ENCODE measurements at places on chromosomes 7 and 10.
A peak's percentile ranks its signal among the peaks of the same experiment; 100 is the strongest.

DNA sequence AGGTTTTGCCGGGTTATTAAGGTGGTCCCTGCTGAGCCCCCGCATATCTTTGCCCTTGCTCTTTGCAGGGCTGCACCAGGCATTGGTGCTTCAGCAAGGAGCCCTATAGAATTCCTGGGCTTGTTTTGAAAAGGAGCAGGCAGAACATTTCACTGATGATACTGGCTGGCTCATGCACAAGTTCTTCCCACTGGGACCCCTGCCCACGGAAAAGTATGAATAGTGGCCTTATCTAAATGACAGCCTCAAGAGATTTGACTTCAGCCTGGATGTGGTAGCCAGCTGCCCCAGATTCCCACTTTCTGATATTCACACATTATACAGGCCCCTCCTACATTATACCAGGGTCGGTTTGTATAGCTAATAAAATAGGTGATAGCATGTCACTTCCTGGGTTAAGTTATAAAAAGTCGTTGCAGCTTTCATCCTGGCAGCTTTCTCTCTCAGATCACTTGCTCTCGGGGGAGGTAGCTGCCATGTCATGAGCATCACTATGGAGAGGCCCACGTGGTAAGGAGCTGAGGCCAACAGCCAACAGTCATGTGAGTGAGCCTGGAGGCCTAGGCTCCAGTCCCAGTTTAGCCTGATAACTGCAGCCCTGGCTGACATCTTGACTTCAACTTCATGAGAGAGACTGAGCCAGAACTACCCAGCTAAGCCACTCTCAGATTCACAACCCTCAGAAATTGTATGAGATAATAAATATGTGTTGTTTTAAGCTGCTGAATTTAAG lies 16.8 kb upstream of the CRTAC1 start:
- peak; percentile 39 for DNase-seq

GRCh38 chr7:151387161-151388006 lies 22.5 kb downstream of the WDR86 start:
- no peak for DNase-seq

DNA sequence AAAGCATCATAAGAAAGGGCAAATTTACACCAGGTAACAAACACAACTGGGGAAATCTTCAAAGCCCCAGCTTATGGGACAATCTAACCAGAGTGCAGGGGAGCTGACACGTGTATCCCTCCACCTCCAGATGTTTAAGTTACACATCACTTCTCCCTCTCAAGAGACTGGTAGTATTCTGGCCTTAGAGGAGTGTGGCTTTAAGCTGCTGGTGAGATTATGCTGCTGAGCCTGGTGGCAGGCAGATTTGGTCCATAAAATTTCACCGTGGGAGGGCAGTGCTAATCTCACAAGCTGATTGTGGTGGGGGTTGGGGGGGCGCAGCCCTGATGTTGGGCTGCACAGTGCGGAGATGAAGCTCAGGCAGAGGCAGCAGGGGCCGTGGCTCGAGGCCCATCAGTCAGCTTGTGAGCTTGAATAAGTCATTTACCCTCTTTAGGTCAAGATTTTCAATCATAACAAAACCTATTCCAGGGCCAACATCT lies 431.0 kb upstream of the GALNT17 start:
- DNase-seq: no peak

DNA sequence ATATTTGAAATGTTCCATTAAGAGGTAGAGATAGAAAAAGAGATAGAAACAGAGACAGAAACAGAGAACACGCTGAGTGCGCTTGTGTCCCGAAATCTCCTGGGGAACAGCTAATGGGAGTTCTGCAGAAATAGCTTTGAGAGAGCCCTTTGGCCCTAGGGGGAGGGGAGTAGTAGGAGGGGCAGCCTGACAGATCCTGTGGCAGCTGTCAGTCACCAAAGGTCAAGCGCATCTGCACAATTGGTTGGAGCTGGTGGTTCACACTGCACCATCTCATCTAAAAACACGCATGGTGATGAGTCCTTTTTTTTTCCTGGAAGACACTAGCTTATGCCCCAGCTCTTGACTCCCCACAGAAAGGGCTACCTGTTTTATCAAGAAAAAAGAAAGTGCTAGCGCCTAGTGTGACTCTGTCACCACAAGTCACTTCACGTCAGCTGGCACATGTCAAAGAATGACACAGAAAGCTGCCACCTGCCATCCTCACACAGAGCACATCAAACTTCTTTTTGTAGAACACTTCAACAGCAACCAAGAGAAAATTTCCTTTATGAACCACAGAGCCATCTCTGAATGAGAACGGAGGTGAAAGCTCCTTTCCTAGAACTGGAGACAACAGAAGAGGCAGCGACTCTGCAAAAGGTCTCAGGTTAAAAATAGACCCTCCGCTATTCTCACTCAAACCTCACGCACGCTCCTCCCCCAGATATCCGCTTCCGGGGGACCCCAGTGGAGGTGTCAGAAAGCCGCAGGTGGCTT lies 125.7 kb downstream of the GFRA1 start:
- no peak for DNase-seq

- DNase-seq: no peak
Observed at GRCh38 chr7:135190703-135191102, 20.2 kb upstream of the CYREN start.

DNA sequence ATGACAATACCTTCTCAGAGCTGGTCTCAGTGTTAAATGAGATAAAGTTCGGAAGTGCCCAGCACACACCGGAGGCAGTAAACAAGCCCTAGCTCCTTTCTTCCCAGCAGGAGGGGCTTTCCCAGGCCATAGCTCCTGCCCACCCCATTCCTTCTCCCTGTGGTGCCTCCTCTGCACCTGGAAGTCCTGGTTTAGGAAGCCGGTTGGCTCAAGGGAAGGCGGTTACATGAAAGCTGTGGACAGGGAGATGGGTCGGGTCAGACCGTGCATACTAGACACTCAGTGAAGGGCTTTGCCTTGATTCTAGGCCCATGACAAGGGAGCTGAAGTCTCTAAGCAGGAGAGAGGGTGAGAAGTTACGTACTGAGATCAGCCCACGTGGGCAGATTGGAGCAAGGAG lies 8.6 kb downstream of the BEND7 start:
- DNase-seq: no peak

DNA sequence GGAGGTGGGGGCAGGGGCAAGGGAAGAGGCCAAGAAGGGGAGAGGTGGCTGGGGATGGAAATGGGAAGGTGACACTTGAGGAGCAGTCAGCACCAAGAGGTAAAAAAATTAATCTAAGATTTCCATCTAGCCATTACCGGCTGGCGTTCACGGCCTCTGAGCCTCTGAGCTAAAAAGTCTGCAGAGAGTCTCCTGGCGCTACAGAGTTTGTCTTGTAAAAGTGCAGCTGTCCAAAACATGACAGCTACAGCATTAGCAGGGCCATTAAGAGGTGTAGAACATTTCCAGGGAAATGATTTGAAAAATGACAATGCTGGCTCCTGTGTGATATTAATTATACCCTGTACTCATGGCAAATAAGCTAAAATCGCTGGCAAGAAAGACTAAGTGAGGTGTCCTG lies 167.6 kb downstream of the LRMDA start:
- no peak for DNase-seq

- DNase-seq: no peak
Observed at GRCh38 chr10:132709471-132709951, 76.4 kb downstream of the NKX6-2 start.

DNA sequence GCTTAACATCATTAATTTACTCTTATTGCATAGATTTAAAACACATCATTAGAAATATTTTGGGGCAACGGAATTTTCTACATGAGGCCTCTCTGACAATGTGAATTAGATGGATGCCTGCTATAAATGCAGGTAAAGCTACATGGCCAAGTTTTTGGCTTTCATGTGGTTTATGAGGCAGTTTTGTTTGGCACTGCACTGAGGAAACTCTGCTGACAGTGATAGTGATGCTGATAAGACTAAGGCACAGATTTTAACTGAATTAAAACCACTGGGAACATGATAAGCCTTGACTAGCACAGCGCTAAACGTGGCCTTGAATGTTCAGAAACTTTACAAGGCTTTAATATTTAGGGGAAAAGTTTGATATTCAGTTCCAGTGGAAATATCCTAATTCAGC lies 114.3 kb upstream of the NOBOX start:
- DNase-seq: no peak

DNA sequence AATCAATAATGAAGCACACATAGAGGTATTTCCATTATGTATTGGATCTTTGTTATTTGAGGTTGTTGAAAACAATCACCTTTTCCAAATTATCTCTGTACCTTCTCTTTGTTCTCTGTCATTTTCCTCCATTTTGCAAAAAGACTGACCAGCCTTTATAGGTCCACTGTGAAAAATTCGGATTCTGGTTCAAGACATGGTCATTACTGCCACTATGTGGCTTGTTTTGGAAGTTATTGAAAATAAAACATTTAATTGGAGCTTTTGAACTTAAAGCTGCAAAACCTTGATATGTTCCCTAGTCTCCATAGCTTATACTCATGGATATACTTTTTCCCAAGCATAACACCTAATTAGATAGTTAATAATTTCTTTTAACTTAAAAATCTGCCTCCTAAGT lies 1094.4 kb downstream of the NRG3 start:
- no peak for DNase-seq

DNA sequence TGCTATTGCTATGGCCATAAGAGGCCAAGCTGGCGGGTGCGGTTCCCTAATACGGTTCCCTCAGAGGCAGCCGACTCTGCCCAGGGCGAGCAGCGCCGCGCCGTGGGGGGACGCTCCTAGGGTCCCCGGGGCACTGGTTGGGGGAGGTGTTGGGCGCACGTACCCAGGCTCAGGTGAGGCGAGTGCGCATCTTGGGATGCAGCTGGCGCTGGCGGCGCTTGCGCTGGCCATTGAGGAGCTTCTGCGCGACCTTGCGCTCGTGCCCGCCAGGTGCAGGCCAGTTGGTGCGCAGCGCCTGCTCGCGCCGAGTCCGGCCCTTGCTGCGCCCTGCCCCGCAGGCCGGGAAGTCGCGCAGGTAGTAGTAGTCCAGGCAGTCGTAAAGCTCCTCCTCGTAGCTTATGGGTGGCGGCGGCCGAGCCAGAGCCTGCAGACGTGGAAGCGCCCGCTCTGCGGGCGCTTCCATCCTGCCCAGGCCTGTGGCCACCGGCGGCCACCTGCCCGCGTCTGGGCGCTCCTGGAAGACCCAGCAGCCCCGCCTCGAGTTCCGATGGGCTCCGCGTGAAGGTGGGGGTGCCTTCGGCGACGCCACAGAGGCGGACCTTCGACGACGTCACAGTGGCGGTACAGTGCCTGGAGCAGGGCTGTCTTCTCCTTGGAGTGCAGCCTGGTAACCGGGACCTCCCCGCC lies at the start of gene NUPR2:
Gene NUPR2 (minus strand): TSS at position 566 of the 687 bp plus-strand sequence. CDS start 103 bp downstream, at position 463.
- no peak for DNase-seq

DNA sequence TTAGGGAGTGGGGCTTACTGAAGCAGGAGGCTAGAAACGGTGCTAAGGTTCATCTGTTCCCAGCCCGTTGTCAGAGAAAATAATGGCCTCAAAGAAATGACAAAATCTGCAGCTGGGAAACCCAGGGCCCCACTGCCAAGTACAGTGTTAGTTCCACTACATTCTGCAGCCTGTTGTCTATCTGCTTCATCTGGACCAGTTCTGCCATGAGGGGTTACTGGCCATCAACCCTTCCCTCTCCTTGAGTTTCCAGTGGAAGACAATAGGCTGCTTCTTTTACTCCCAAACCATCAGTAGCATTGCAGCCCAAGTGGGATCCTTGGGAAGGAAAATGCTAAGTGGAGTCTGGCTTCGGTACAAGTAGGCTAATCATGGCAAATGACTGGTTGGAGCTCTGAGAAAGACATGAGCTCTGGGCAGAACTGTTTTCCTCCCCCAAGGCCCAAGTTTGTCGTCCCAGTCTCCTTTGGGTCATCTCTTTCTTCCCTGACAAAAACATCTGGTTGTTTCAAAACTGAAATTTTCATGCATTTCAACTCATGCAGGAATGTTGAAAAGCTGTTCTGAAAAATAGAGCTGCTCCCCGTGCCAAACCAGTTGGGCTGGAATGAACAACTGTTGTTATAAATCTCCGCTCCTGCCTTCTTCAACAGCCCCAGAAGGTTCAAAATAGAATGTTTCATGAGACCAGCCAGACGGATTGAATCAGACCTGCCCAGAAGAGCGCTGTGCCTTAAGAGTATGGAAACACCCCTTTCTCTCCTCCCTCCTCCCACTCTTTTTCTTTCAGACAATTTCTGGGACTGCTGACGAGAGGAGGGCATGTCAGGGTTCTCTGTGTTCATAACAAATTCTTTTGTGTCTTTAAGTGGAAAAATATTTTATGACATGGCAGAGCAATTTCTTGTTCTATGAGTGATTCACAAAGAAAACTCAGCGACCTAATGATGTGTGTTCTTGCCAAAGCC lies 116.6 kb downstream of the RAB18 start:
- no peak for DNase-seq

GRCh38 chr10:7159517-7159916 lies 251.3 kb downstream of the SFMBT2 start:
- no peak for DNase-seq

- DNase-seq: no peak
Observed at GRCh38 chr7:14787551-14787950, 115.0 kb downstream of the DGKB start.

- DNase-seq: no peak
Observed at GRCh38 chr10:104340111-104340526, 1.9 kb upstream of the ITPRIP start.

DNA sequence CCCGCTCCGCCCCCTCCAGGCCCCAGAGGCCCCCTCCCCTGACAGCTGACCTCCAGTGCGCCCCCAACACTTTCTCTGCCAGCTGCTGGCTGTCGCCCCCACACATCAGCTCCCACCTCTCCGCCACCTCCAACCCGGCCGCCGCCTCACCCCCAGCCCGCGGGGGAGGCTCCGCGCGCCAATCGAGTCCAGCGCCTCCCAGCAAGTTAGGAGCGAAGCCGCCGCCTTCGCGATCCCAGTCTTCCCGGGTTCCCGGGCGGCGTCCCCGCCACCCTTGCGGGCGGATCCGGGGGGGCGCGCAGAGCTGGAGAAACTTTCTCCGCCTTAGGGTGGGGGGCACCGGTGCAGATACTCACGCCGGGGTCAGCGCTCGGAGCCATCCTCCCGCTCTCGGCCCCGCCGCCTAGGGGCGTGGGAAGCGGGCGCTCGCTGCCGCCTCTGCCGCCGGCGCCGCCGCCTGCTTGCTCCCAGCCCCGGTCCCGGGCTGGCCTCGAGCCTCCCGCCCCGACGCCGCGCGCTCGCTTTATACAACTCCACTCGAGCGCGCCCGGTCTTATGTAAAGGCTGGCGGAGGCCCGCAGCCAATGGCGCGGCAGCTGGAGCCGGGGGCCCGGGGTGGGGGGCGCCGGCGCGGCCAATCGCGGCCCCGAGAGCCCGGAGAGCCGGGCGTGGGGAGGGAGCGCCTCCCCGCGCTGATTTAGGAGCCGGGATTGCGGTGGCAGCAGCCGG lies at the start of gene CRTAC1:
Gene CRTAC1 (minus strand): TSS at position 529 of the 729 bp plus-strand sequence. CDS start 149 bp downstream, at position 380.
- peak; percentile 37 for DNase-seq

DNA sequence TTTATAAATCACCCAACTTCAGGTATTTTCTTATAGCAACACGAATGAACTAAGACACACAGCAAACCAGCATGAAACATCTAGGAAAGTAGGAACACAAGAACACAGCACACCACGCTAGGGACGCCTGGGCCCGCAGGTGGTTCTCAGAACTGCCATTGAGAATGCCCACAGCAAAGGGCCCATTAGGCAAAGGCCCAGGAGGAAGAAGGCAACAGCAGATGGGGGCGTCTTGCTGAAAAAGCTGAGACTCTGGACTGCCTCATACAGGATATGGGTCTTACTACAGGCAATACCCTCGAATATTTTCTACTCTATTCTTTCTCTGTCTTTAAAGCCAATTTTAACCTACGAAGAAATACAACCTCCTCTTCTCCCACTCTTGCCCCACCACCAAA lies 77.3 kb downstream of the PARD3 start:
- DNase-seq: no peak

- no peak for DNase-seq
Observed at GRCh38 chr7:101835136-101835535, 17.7 kb downstream of the CUX1 start.

GRCh38 chr7:129469930-129470329 lies 32.4 kb upstream of the SMKR1 start:
- DNase-seq: no peak

- no peak for DNase-seq
Observed at GRCh38 chr10:19785366-19785765, 30.9 kb upstream of the PLXDC2 start.
